Upper lobe of left lung (tissue), 6 donors: ENCODE measurements at places on chromosomes 1 and 21. TPM values are rescaled to one million over a fixed set of nuclear protein-coding genes. Genes with fewer than 3 reads are reported as not detected.

DNA sequence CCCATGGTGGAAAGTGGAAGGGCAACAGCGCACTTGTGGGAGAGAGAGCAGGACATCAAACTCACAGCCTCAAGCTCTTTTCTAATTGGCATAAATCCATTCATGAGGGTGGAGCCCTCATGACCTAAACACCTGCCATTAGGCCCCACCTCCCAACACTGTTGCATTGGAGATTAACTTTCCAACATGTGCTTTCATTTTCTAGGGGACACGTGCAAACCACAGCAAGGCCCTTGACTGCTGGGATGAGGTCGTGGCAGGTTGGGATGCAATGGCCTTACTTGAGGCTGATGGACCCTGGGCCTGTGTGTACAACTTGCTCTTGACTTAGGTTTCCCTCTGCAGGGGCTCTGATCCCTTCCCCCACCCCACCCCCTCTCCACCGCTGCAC, 35.9 kb upstream of the NEK2 start:
- no peak for DNase-seq

- peak; percentile 54 for DNase-seq
Measured at GRCh38 chr1:240401731-240402130, 210.2 kb downstream of the GREM2 start.

DNA sequence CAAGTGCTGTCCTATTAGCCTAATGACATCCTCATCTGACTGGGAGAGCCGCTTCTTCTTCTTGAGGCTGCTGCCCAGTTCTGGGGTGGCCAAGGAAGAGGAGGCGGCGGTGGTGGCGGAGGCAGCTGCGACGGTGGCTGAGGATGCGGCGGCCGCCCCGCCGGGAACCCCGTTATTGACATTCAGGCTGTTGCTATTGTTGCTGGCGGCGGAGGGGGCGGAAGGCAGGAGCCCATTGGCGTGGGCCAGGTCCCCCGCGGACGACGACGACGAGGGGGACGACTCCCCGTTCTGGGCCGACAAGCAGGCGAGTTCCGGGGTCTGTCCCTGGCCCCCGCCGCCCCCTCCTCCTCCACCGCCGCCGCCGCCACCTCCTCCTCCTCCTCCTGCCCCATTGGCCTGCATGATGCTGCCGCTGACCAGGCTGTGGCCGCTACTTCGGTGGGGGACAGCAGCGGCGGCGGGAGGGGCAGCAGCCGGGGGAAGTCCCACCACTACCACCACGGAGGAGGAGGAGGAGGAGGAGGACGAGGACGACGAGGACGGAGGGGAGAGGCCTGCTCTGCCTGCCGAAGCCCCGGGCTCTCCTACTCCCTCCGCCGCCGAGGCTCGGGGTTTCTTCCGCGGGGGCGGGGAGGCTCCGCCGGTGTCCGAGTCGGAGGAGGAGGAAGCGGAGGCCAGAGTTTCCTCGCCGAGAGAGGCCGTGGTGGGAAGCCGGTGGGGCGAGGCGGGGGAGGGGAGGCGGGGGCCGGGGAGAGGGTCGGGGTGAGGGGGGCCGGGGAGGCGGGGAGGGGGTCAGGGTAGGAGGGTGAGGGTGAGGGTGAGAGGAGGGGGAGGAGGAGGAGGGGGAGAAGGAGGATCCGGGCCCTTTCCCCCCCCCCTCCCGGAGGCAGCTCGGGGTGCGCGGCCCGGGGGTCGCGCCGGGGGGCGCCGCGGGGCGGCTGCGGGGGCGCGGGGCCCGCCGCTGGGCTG, 610 bp downstream of the WDR26 start:
- DNase-seq: peak; percentile 47

- DNase-seq: no peak
Measured at GRCh38 chr1:24973315-24973714, 43.2 kb upstream of the RUNX3 start.

DNA sequence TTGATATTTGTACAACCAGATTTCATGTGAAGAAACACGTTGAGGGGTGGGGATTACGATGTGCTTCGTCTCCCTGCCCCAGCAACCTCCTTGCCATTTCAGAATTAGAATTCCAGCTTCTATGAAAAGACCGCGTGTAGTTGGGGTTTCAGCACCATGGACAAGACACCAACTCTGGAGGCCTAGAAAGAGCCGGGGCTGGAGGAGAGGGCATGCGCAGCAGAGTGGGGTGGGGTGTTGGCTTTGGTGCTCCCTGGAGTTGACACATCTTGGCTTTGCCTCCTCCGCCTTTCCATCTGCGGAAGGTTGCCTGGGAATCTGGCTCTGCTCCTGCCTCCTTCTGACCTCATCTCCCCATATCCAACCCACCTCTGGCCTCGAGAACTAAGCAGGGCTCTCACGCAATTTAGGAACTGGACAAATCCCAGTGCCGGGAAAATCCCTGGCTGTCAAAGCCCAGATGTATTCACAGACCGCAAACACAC, 11.8 kb downstream of the HTR6 start:
- DNase-seq: no peak

RGS5 gene
- 57.0 TPM for total RNA-seq

GRCh38 chr1:175470591-175470990, 272.8 kb downstream of the TNR start:
- DNase-seq: no peak

CDKN2C gene
- 5.9 TPM for total RNA-seq

DNA sequence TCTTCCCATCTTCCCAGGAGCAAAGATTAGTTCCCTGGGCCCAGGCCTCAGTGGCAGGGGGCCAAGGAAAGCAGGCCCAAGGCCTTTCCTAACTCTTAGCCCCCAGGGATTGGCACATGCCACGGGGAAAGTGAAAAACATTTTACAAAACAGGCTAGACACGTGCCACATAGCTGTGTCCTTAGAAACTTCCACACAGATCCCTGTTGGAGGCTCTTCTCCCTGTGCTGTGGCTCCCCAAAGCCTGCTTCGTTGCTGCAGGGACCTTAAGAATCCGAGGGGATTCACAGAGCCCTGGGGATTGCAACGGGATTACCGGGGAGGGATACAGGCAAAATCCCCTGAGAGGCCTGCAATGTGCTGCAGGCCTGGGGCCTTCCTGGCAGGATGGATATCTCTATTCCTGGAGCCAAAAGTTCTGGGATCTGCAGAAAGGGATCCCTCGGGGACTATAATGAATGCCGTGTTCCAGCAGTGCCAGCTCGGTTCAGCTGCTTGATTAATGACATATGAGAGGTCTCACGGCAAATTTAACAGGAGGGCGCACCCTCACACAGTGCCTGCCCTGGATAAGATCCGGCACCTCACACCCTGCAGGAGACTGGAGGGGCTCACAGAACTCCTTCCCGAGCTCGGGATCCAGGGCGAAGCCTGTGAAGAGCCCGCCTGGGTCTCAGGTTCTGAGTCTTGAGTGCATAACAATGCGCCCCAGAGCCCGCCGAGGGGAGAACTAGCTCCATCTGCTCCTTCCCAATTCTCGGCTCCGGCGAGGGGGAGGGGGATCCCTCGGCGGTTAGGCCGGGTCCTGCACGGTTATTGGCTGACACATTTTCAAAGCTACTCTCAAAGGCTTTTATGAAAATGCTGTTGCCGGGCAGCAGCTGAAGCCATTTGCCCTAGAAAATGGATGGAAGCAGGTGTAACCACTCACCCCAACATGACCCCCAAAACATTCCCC, 15.3 kb upstream of the RGS8 start:
- DNase-seq: no peak

GRCh38 chr1:245809361-245809760, 654.6 kb downstream of the KIF26B start:
- no peak for DNase-seq

DNA sequence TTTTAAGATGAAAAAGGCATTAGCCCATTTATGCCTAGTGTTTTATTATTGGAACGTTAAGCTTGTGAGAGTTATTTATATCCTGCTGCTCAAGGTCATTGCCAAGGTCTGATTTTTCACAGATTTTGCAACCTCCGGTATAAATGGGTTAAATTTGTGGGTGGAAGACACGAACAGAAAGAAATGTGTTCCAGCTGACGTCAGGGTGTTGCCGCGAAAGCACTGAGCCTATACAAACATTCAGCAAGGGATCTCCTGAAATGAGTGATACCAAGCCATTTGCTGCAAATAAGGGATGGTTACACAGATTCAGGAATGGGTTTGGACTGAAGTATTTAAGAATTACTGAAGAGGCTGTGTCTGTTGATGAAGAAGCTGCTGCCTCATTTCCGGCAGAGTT, 32.2 kb downstream of the TMED5 start:
- DNase-seq: no peak

SLC6A17 gene
- total RNA-seq: not detected

GRCh38 chr1:234684856-234685255, 74.9 kb upstream of the IRF2BP2 start:
- DNase-seq: no peak

DNMT3L gene
- not detected for total RNA-seq

ELOA gene
- 43.2 TPM for total RNA-seq

- no peak for DNase-seq
Measured at GRCh38 chr1:239655023-239655422, 268.7 kb downstream of the CHRM3 start.

DNA sequence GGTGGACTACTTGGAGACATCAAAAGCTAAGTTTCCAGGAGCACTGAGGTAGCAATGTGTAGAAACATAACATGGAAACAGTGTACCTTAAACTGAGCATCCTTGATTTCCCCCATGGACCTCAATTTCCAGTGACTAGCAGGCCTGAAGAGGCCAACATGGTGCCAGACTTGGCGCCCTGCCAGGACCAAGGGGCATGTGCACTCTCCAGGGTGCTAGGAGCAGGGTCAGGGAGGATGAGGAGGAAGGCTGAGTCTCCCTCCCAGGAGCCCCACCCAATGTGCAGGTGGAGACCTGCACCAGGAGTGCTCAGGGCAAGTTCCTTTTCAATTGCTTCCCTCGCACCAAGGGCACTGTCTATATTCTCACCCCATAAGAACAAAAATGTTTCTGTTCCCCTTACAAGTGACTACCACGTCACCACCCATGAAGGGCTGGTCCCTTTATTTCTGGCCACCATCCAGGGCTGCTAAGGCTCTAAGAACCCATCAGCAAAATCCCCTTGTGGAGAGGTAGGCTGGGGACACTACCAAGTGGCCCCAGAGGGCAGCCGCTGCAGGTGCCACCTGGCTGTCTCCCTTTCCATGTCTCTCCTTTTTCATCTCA, 39.2 kb downstream of the MX1 start:
- no peak for DNase-seq

GRCh38 chr1:204254031-204254661, 40.4 kb upstream of the GOLT1A start:
- no peak for DNase-seq

TENT5C gene
- 20.5 TPM for total RNA-seq

- DNase-seq: peak; percentile 68
Measured at GRCh38 chr1:225519166-225519863, 91.5 kb upstream of the LBR start.

- DNase-seq: no peak
Measured at GRCh38 chr1:205205055-205205454, 6.4 kb downstream of the DSTYK start.

DNA sequence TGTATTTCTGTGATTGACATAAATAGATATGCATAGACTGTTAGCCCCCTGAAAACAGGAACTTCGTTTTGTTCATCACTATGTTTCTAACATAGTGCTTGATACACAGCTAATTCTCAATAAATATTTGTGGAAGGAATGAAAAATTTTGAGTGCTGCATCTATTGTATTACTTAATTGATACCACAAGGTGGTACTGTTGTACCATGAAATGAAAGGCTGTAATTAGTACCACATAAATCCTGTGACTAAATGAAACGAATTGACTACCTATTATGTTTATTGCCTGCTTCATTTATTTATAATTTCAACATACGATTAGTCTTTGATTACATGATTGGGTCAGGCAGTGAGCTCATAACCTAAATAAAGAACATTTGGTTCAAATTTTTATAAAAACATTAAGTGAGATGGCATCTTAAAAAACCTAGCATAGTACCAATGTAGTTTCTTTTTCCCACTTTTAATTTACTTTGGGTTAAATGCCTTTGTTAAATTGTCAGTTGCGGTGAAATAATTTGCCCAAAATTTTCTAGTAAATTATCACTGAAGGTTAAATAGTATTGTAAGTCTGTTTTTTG, 15.0 kb upstream of the TGFB2 start:
- DNase-seq: no peak

FALEC gene
- not detected for total RNA-seq

DLGAP3 gene
- total RNA-seq: 0.57 TPM

CDCA8 gene
- 1.5 TPM for total RNA-seq

OR14K1 gene
- total RNA-seq: not detected

GRCh38 chr1:168320800-168321450, 40.2 kb downstream of the TBX19 start:
- no peak for DNase-seq

MAP3K21 gene
- 9.0 TPM for total RNA-seq

- no peak for DNase-seq
Measured at GRCh38 chr1:223226271-223226670, 83.2 kb upstream of the TLR5 start.

SPRR2E gene
- total RNA-seq: not detected

DNA sequence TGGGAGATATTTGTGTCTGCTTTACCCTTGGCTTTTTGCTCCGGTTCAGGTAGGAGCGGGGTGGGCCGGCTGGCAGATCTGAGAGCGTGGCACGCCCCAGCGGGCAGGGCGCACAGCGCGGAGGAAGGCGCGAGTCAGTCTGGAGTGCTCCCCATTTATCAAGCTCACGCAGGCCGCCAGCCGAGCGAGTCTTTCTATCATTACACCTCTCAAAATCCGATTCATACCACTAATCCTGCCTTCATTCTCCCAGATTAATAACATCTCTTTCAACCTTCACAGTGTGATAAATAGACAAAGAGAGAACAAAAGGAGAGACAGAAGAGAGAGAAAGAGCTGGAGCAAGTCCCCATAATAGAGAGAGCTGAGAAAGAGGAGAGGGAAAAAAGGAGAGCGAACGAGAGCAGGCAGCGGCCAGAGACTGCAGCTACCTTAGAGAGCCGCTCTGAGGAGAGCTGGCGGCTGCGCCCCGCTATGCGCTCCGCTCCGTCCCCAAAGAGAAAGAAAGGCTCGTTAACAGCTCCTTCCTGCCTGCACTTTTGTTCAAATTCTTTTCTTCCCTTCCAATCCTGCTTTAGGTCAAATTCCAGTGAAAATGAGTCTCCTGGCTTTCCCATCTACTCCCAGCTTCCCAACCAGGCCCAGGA, 48.0 kb downstream of the DMAP1 start:
- no peak for DNase-seq

DNA sequence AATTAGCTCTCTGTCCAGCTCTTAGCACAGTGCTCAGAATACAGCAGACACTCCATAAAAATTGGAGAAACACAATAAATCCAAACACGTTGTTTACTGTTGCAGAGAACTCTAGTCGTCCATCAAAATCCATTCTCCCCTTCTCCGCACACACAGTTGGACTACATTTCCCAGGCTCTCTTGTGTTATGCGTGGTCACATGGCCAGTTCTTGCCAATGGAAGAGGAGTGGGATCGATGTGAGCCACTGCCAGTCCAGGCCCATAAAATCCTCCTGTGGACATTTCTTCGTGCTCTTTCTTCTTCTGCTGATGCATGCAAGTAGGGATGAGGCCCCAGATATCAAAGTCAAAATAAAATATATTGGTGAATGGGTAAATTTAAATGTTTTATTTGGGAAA, 114.3 kb upstream of the FMN2 start:
- no peak for DNase-seq

GRCh38 chr1:245466261-245466660, 311.5 kb downstream of the KIF26B start:
- DNase-seq: no peak

GRCh38 chr1:173503391-173503790, 26.3 kb downstream of the PRDX6 start:
- no peak for DNase-seq

HSD11B1 gene
- total RNA-seq: 3.1 TPM

GRCh38 chr1:2300004-2300771, 72.1 kb downstream of the SKI start:
- peak; percentile 87 for DNase-seq

IL24 gene
- total RNA-seq: not detected

- DNase-seq: no peak
Measured at GRCh38 chr1:229109320-229109761, 161.6 kb upstream of the RAB4A start.
